Aorta (tissue), 5 donors: ENCODE measurements at places on chromosomes 1 and 21. TPM values are rescaled to one million over a fixed set of nuclear protein-coding genes. Genes with fewer than 3 reads are reported as not detected.

- no peak overlapping the region for H3K4me3 ChIP-seq
- H3K27me3 ChIP-seq = no peaks in the 10 kb centered on the region
- no peak overlapping the region for H3K27ac ChIP-seq
- no peaks in the 10 kb centered on the region for H3K36me3 ChIP-seq
- H3K4me1 ChIP-seq = no peaks in the 10 kb centered on the region
These were observed 29.9 kb downstream of the FMO4 start for GRCh38 chr1:171343727-171344472.

GRCh38 chr1:30695439-30695841, 27.9 kb downstream of the MATN1 start:
- H3K27me3 ChIP-seq = no peaks in the 10 kb centered on the region
- no peak overlapping the region for H3K27ac ChIP-seq
- no peaks in the 10 kb centered on the region for H3K4me1 ChIP-seq
- peak; percentile 79 for DNase-seq
- H3K36me3 ChIP-seq = no peaks in the 10 kb centered on the region

- no peak for DNase-seq
- H3K27ac ChIP-seq = no peak overlapping the region
- H3K4me3 ChIP-seq = no peak overlapping the region
- no peaks in the 10 kb centered on the region for H3K4me1 ChIP-seq
These were observed 99.9 kb downstream of the WDR4 start for GRCh38 chr21:42779431-42779861.

Gene TNFRSF14
- total RNA-seq = 89.1 TPM

Gene HSPG2
- total RNA-seq = 868 TPM
